ENCODE measurements at places on chromosomes 11 and 22. TPM values are rescaled to one million over a fixed set of nuclear protein-coding genes. Genes with fewer than 3 reads are reported as not detected.

The PLAAT4 gene
- total RNA-seq = 56.1 TPM

GRCh38 chr11:65663639-65664200 lies 1.0 kb upstream of the RELA start:
- DNase-seq = peak; percentile 58

- DNase-seq = no peak
Observed at GRCh38 chr11:77121096-77121640, 6.9 kb upstream of the MYO7A start.

DNA sequence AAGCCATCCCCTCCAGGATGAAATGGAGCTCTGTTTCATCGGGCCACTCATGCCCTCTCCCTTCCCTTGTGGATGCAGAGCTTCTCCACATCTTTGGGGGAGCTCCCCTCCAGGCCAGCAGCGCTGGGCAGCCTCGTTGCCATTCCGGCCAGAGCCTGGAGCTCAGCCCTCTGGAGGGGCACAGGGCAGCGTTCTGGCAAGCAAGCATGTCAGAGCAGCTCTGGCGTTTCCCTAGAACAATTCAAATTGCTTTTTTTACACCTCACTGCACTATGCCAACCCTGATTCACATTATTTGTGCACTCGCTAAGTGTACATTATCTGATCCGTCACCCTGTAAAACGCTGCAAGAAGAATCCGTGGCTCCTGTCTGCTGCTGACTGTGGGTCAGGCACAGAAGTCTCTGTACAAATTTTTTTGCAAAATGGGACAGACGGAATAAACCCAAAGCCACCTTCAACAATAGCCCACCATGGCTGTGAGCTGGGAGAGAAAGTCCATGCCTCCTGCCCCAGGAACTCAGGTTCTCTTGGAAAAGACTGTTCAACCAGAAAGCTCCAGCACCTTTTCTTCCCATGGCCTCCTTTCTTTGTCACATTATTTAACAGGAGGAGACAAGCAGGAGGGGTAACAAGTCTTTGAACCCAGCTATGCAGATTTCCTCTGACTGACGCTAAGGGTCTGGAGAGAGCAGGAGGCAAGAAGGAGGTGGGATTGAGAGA lies 139.5 kb upstream of the CADM1 start:
- DNase-seq = no peak

GRCh38 chr22:46116491-46116958 lies 33.8 kb upstream of the PPARA start:
- peak; percentile 82 for DNase-seq

DNA sequence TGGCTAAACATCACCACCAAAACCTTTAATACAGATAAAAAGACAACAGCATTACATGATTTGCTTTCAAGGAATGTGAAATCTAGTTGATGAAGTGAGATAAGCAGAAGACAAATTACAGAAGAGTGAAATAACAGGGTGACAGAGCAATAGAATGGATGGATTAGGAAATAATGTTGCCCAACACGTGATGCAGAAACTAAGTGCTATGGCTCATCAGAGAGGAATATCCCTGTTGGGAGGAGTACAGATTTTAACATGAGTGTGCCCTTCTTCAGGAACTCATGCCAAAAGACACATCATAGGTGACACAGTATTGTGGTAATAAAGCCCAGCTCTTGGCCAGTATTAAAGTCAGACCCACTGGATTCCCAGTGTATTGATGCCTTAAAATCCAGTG lies 176.6 kb upstream of the RAG2 start:
- peak; percentile 37 for DNase-seq

GRCh38 chr11:61685617-61685967 lies 5.4 kb downstream of the DAGLA start:
- no peak for DNase-seq

DNA sequence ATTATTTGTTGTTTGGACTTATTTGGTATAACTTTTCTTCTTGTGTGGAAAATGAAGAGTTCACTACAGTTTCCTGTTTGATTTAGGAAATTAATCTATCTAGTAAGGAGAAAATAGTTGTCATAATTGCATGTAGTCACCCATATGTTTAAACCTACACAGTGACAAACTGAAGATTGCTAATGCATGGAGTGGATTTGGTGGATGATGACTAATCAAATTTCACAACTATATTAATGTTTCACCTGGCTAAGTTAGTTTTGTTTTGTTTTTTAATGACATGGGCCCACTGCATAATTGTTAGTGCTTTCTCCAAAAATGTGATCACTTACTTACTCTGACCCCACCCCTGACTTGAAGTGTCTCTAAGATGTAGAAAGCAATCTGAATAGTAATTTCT lies 170.6 kb downstream of the DYNC2H1 start:
- no peak for DNase-seq
